ENCODE measurements at places on chromosomes 4 and X.

- no peak for DNase-seq
Observed at GRCh38 chr4:61812171-61812570, 612.0 kb downstream of the ADGRL3 start.

DNA sequence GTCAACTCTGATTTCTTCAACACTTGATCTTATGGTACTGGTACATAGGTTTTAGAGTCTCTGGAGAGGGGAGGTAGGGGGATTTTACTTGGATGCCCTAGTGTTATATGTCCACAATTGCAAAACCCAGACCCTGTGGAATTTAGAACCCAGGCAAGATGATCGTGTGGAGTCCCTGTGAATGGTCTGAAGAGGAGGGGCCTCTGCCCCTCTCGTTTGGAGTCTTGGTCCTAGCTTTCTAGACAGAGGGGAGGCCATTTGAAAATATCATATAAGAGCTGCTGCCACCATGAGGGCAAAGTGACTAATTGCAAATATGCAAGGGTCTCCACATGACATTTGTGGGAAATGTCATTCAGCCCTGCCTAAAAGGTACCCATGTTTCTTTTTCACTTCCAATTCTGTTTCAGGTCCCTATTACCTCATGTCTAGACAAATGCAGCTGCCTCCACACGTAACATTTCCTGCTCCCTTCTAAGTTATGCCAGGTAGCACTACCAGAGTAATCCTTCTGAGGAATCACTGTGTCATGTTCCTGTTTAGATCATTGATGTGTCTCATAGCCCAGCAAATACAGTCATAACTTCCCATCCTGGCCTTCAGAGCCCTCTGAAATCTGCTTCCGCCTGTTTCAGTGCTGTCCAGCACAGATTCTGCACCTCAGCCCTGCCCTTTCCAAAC lies 126.8 kb downstream of the KLHL8 start:
- DNase-seq: peak; percentile 17

DNA sequence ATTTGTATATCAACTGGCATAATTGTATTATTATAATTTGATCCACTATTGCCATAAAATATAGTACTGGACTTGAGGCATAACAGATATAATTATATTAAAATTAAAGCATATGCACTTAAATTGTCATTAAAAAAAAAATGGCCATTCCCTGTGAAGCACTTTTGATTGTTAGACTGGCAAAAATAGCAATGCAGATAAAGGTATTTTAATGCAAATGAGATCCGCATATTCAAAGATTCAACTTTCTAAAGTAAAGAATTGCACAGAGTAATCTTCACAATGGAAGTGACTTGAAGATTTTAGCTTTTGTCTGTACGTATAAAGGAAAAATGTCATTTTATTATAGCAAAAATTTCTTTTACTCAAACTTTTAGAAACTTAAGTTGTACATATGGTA lies 871.8 kb upstream of the PABPC4L start:
- DNase-seq: no peak

DNA sequence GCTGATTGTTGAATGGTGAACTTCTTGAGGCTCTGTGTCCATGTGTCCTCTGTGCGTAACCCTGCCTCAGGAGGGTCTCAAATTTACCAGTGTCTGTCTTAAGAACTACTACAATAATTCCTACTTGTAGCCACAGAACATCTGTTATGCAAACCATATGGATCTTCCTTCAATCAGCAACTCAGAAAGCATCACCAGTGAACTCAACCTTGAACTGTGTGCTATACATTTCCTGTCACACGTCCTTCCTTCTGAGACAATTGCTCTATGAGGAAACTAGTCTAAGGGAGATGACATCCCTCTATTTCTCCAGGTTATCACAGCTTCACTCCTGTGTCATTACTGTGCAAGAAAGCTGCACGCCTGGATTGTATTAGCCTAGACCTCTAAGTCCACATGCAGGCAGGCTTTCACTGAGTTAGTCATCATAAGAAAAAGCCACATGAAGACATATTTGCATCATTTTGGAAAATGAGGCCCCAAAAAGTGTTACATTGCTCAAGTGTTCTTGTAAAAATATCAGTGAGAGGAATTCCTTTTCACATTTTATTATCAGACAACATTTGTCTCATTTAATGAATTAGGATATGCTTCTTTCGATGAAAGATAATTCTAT lies 157.8 kb downstream of the AFF2 start:
- DNase-seq: no peak

- no peak for DNase-seq
Observed at GRCh38 chr4:164536814-164537213, 217.1 kb upstream of the SMIM31 start.

- DNase-seq: no peak
Observed at GRCh38 chr4:90095000-90095399, 32.2 kb upstream of the CCSER1 start.

GRCh38 chr4:56863441-56864139 lies 42.1 kb upstream of the SPINK2 start:
- no peak for DNase-seq

DNA sequence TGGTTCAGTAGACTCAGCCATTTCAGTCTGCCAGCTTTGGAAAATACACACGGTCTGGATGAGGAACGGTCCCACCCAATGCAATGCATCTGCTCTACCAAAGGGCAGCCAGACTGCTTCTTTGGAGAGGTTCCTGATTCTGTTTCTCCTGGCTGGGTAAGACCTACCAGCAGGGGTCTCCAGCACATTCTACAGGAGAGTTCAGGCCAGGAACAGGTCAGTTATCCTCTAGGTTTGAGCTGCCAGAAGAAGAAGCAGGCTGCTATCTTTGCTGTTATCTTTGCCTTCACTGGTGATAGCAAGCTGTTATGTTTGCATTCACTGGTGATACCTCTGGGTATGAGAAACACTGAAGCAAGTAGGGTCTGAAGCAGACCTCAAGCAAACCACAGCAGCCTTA lies 45.5 kb upstream of the PBDC1 start:
- DNase-seq: no peak

All from NCI-H2081 (cell line).